Immature natural killer cell (primary cell): ENCODE measurements at places on chromosomes 13 and 19. TPM values are rescaled to one million over a fixed set of nuclear protein-coding genes. Genes with fewer than 3 reads are reported as not detected.

The LILRA1 gene
- 1.1 TPM for polyA plus RNA-seq

The CEACAM8 gene
- not detected for polyA plus RNA-seq

GRCh38 chr13:101331731-101332130, 84.6 kb downstream of the NALCN start:
- H3K4me3 ChIP-seq: no peak overlapping the region
- DNase-seq: no peak
- H3K36me3 ChIP-seq: no peaks in the 10 kb centered on the region
- H3K4me1 ChIP-seq: no peaks in the 10 kb centered on the region
- H3K27me3 ChIP-seq: no peaks in the 10 kb centered on the region
- no peak overlapping the region for H3K27ac ChIP-seq

DNA sequence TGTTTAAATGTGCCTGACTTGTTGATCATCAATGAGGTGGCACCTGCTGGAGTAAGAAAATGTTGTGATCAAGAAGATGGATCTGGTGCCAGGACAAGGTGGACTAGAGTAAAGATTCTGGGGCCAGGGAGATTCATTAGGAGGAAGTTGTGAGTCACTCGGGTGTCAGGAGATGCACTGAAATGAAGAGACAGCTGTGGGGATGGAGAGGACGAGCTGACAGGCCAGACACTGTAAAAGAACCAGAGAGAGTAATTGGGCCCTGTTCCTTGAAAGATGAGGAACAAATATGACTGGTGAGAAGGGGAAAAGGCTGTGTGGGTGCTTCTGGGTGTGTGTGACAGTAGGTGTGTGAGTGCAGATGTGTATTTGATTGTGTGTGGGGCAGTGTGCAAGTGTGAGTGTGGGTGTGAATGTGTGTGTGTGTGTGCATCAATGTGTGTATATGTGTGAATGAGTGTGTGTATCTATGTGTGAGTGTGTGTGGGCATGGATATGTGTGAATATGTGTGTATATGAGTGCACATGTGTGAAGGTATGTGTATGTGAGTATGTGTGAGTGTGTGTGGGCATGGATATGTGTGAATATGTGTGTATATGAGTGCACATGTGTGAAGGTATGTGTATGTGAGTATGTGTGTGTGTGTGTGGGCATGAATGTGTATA, 260.5 kb downstream of the RFC3 start:
- H3K36me3 ChIP-seq: no peaks in the 10 kb centered on the region
- no peak for DNase-seq
- H3K27me3 ChIP-seq: no peaks in the 10 kb centered on the region
- H3K4me3 ChIP-seq: no peak overlapping the region

GRCh38 chr19:29216021-29216420, 3.1 kb upstream of the UQCRFS1 start:
- peaks cover 34% of the 10 kb centered on the region for H3K27me3 ChIP-seq
- no peak overlapping the region for H3K27ac ChIP-seq
- H3K4me1 ChIP-seq: peaks cover 20% of the 10 kb centered on the region

GRCh38 chr13:25059958-25060357, 36.0 kb upstream of the PABPC3 start:
- H3K27me3 ChIP-seq: peaks cover 1% of the 10 kb centered on the region
- DNase-seq: no peak
- no peak overlapping the region for H3K27ac ChIP-seq
- H3K4me1 ChIP-seq: no peaks in the 10 kb centered on the region
- H3K4me3 ChIP-seq: no peak overlapping the region

GRCh38 chr13:106612688-106613087, 44.8 kb upstream of the ARGLU1 start:
- H3K4me3 ChIP-seq: no peak overlapping the region
- H3K27me3 ChIP-seq: peaks cover 1% of the 10 kb centered on the region
- no peaks in the 10 kb centered on the region for H3K4me1 ChIP-seq

- peaks cover 22% of the 10 kb centered on the region for H3K4me1 ChIP-seq
- DNase-seq: no peak
- peaks cover 8% of the 10 kb centered on the region for H3K27me3 ChIP-seq
- no peaks in the 10 kb centered on the region for H3K36me3 ChIP-seq
These were observed 2.2 kb downstream of the FFAR1 start for GRCh38 chr19:35349614-35350521.

DNA sequence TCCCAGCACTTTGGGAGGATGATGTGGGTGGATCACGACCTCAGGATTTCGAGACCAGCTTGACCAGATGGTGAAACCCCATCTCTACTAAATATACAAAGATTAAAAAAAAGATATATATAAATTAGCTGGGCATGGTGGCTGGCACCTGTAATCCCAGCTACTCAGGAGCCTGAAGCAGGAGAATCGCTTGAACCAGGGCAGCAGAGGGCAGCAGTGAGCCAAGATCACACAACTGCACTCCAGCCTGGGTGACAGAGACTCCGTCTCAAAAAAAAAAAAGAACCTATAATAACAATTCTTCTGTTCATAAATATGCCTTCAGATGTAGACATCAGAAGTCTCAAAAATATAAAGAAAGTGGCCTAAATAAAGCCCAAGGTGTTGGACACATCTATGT, 7.6 kb downstream of the ZNF737 start:
- no peak overlapping the region for H3K4me3 ChIP-seq
- H3K36me3 ChIP-seq: peaks cover 62% of the 10 kb centered on the region
- DNase-seq: no peak
- H3K27me3 ChIP-seq: peaks cover 2% of the 10 kb centered on the region
- peaks cover 39% of the 10 kb centered on the region for H3K4me1 ChIP-seq

- no peaks in the 10 kb centered on the region for H3K27me3 ChIP-seq
- H3K36me3 ChIP-seq: no peaks in the 10 kb centered on the region
- peaks cover 65% of the 10 kb centered on the region for H3K4me1 ChIP-seq
- DNase-seq: no peak
- peak overlapping the region; percentile 75 for H3K27ac ChIP-seq
These were observed 9.8 kb upstream of the SLC44A2 start for GRCh38 chr19:10615429-10616023.

GRCh38 chr19:39205449-39205764, 1.3 kb upstream of the SYCN start:
- H3K27ac ChIP-seq: no peak overlapping the region
- H3K36me3 ChIP-seq: no peaks in the 10 kb centered on the region
- H3K27me3 ChIP-seq: peaks cover 22% of the 10 kb centered on the region
- no peaks in the 10 kb centered on the region for H3K4me1 ChIP-seq
- DNase-seq: no peak
- no peak overlapping the region for H3K4me3 ChIP-seq
